ENCODE measurements at places on chromosomes 2 and 18.
A peak's percentile ranks its signal among the peaks of the same experiment; 100 is the strongest.

DNA sequence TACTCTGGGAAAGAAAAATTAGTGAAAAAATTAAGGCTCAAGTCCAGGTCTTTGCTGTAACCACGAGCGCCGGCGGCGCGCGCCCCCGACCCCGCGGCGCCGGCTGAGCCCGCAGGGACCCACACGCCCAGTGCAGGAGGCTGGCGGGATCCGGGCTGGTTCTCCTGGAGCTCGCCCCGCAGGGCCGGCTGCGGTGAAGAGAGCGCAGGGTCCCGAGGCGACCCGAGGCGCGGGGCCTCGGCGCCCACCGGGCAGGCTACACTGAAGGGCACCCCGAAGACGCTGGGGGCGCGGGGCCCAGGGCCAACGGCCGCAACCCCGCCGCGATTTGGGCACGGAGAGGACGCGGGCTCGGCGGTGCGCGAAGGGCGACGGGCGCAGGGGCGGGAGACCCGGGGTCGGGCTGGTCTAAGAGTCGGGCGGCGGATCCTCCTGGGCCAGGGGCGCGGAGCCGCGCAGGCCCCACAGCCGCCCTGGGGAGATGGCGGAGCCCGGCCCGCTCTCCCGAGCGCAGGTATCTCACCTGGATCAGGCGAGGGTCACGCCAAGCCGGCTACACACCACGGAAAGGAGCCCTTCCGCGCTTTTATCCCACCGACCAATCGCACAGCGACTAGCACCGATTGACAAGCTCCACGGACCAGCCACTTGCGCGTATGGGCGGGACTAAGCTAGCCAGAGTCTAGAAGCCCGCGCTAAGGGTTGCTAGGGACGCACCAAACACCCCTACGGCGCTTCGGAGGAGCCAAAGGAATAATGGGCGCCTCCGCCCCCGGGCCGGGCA lies at the start of gene PASK:
Gene PASK, minus strand, starts transcription at position 582 of the 784 bp plus-strand sequence. CDS start 6,440 bp downstream, outside the sequence.
- DNase-seq: peak; percentile 94

- DNase-seq: no peak
Measured at GRCh38 chr18:64986906-64987495, 763.8 kb upstream of the CDH7 start.

DNA sequence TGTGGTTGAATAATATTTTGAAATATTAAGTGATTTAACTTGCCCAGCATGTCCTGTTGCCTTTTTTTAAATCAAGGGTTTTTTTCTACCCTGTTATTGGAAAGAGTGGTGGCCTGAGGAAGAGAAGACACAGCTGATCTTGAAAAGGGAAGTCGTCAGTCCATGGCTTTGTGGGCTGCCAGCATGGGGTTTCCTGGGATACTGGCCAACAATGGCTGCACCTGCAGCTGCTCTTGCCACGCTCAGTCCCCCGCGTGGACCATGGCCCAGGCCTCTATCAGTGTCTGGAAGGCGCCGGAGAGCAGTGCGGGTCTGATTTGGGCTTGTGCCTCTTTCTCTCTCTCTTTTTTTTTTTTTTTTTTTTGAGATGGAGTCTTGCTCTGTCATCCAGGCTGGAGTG lies 99.3 kb downstream of the ASB1 start:
- no peak for DNase-seq

DNA sequence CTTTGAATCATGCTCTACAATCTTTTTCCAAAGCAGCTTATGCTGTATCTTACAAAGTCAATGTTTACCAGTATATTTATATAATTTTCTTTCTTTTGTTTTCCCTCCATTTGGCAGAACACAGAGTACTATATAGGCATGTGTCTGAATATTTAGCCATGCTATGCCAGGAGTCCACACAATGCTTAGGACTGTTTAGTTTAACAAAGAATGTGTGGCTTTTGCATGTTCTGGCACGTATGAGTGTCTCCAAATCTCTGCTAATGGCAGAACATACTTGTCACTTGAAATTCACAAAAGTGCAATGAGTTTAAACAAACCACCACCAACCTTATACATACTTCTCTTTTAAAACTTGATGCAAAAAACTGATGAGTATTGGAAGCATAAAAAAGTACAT lies 268.0 kb downstream of the NR4A2 start:
- no peak for DNase-seq

DNA sequence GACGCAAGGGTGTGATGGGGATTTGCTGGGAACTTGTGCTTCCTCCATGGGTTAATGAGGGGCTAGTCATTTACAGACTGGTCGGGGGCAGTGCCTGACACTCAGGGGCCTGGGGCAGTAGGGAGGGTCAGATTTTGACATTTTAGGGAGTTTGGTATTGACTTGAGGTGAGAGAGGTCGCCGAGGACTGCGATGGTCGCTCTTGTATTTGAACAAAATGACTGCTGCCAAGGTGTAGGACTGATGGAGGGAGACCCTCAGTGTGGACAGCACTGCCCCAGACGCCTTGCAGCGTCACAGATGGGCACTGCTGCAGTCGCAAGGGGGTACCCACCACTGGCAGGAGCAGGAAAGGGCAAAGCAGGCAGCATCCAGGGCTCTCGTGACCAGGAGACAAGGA lies 182.9 kb downstream of the RTP5 start:
- no peak for DNase-seq

- DNase-seq: no peak
Measured at GRCh38 chr2:36287363-36288275, 68.0 kb upstream of the CRIM1 start.

DNA sequence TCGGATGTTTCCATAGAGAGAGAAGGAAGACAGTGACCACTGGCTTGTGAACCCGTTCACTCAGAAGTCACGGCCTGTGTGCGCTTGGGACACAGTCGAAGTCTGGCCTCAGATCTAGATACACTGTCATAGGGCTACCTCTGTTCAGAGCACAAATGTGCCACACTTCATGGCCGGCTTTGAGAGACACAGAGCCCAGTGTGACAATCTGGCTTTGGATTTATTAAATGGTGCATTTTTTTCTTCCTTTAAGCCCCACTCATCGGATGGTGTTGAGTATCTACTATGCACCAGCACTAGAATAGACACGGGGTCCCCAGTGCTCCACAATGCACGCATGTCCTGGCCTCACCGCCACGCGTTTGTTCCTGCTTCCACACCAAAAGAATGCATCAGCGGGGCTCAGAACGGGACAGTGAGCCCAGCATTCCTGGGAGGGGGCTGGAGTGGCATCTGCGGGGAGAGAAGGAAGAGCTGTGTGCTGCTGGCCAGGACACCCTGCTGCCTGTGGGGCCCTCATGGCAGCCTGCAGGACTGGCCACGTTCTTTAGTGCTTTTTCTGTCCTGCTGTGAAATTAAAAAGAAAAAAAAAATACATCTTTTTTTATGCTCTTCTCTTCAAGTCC lies 738.9 kb upstream of the SALL3 start:
- DNase-seq: no peak

DNA sequence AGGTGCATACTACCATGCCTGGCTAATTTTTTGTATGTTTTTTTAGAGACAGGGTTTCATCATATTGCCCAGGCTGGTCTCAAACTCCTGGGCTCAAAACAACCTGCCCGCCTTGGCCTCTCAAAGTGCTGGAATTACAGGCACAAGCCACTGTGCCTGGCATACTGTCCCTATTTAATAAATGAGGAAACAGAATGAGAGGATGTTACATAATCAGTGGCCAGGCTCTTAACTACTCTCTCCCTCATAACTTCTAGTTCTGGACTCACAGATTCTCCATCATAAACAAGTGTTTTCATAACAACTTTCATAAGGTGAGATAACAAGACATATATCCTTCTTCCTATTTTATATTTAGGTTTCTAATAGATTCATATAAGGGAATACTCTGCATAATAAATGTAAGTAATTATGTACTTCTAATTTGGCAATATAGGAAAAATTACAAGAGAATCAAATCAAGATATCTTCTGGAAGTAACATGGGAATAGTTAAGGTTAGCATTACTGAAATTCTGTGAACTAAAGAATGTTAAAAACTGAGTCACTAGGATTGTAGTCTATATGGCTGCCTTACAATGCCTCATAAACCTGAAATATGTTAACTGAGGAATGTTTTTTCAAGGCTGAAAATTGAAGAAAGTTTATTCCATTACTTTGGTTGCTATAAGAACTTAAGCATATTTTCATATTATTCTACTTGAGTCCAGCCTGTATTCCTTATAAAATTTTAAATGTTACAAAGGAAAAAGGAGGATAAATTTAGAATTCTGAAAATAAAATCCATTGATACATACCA lies 71.3 kb downstream of the SLC25A12 start:
- DNase-seq: no peak

- no peak for DNase-seq
Measured at GRCh38 chr2:159882130-159882745, 84.2 kb upstream of the CD302 start.
